ENCODE measurements at places on chromosomes 7 and 10. TPM values are rescaled to one million over a fixed set of nuclear protein-coding genes. Genes with fewer than 3 reads are reported as not detected.

DNA sequence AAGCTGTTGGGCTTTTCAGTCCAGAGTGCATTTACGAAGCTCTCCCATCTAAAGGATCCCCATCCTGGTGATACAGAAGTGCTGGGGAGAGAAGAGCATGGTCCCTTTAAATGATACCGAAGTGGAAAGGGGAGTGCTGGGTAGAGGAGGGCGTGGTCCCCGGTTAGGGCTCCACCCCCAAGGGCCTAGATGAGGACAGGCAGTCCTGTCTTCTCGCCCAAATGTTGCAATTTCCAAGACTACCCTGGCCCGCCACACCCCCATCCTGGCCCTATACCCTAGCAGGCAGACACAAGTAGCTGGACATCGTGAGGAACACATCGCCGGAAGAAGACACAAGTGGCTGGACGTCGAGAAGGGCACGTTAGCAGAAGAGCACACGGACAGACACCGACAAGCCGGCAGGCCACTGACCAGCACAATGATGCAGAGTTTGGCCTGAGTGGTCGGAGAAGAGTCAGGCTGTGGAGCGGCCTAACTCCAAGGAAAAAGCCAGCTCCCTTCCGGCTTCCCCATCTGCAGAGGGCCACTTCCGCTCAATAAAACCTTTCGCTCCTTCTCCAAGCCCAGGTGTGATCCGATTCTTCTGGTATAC, 439.5 kb upstream of the NRP1 start:
- no peak for ATAC-seq

- no peak for ATAC-seq
Measured at GRCh38 chr10:26792758-26793495, 67.8 kb downstream of the ABI1 start.

GRCh38 chr10:84004221-84004620, 135.1 kb upstream of the GHITM start:
- ATAC-seq, result no peak

DNA sequence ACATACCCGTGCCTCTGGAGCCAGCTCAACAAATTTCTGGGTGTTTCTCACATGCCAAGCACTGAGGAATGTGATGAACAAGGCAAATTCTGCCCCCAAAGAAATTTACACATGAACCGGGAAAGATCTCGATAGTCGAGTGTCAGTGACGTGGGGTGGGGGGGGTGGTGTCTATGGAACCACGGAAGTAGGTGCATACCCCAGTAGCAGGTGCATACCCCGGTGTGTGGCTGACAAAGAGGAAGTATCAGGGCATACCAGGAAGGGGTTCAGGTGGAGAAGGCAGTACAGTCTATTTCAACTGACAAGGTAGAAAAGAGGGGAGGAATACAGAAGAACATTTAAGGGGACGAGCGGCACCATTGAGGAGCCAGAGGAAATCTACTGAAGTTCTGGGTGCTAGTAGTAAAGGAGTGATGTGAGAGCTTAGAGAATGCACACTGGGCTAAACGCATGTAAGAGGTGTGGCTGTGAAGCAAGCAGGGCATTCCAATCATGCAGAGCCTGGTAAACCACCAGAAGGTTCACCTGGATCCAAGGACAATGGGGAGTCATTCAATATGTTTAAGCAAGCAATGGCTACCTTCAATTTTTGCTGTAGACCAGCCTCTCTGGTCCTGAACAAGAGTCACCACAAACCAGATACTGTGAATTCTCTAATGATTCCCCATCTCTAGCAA, 6.2 kb downstream of the CCDC6 start:
- ATAC-seq, result no peak

DNA sequence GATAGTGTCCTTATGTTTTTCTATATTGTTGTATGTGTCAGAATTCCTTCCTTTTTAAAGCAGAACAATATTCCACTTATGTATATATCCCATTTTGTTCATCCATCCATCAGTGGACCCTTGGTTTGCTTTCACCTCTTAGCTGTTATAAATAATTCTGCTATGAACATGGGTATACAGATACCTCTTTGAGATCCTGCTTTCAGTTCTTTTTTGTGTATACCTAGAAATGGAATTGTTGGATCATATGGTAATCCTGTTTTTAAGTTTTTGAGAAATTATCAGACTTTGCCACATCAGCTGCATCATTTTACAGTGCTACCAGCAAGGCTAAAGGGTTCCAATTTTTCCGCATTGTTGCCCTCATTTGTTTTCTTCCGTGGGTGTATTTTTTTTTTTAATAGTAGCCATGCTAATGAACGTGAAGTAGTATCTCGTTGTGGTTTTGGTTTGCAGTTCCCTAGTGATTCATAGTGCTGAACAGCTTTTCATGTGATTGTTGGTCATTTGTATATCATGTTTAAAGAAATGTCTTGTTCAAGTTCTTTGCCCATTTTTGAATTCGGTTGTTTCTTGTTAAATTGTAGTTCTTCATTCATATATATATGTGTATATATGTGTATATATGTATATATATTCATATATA, 87.8 kb downstream of the LCOR start:
- ATAC-seq, result no peak

GRCh38 chr10:74799721-74800221, 26.6 kb upstream of the KAT6B start:
- peak; percentile 98 for ATAC-seq

GRCh38 chr10:89301232-89301631, 614 bp upstream of the IFIT2 start:
- peak; percentile 65 for ATAC-seq

CFAP70 gene
- 0.74 TPM for total RNA-seq

GRM3 gene
- not detected for total RNA-seq

SLC18A2 gene
- total RNA-seq, result not detected
